Activated CD8-positive, alpha-beta T cell treated with anti-CD3 and anti-CD28 coated beads for 36 hours (primary cell): ENCODE measurements at places on chromosomes 5 and 9. TPM values are rescaled to one million over a fixed set of nuclear protein-coding genes. Genes with fewer than 3 reads are reported as not detected.

SEMA6A gene
- total RNA-seq: not detected

CDX1 gene
- total RNA-seq: not detected

GTF3C5 gene
- 87.6 TPM for total RNA-seq

DNA sequence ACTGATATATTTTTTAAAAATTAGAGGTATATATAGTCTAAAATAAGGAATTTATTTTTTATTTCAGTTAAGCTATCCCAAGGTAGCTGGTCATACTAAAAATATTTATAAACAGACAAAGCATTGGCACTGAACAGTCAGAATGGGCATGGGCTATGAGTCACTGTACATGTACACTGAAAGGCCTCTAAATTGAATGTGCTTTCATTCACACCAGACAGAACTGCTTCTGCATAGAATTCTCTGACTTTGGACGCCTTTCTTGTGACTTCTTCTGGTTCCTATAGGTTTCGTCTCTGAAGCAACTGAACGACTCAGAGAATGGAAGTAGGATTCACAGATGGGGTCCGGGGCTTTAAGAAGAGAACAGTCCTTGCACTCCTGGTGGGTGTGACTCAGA is 394.8 kb upstream of the MEF2C start:
- peaks cover 2% of the 10 kb centered on the region for H3K27me3 ChIP-seq
- DNase-seq: no peak
- H3K4me3 ChIP-seq: no peak overlapping the region

GRCh38 chr5:127586811-127587210 is 62.1 kb upstream of the CTXN3 start:
- no peak overlapping the region for H3K27ac ChIP-seq
- no peak overlapping the region for H3K4me3 ChIP-seq
- peaks cover 3% of the 10 kb centered on the region for H3K4me1 ChIP-seq
- H3K36me3 ChIP-seq: no peaks in the 10 kb centered on the region
- peaks cover 3% of the 10 kb centered on the region for H3K27me3 ChIP-seq

- no peaks in the 10 kb centered on the region for H3K36me3 ChIP-seq
- H3K4me1 ChIP-seq: no peaks in the 10 kb centered on the region
- H3K27me3 ChIP-seq: no peaks in the 10 kb centered on the region
- no peak overlapping the region for H3K4me3 ChIP-seq
- no peak for DNase-seq
Observed at GRCh38 chr5:6183391-6184390, 194.7 kb downstream of the MED10 start.

DNA sequence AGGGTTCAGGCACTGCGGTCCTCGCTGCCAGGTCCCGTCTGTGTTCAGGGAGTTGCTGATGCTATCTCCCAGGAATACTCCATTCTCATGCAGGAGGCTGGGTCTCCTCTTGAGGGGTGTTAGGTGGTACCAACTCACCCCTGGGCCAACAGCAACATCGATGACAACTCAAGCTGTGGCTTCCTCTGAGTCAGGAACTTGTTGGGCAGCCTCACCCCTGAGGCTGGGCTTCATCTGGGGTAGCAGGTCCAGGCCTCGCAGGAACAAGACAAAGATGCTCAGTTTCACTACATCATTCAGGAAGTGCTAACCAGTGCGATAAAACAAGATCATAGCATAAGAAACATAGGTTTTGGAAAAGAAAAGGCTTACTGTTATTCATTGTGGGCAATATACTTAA is 125.9 kb downstream of the SYK start:
- no peaks in the 10 kb centered on the region for H3K36me3 ChIP-seq
- DNase-seq: no peak
- H3K4me1 ChIP-seq: no peaks in the 10 kb centered on the region
- peaks cover 20% of the 10 kb centered on the region for H3K27me3 ChIP-seq
